Spleen (tissue), 13 donors: ENCODE measurements at places on chromosomes 1 and 21. TPM values are rescaled to one million over a fixed set of nuclear protein-coding genes. Genes with fewer than 3 reads are reported as not detected.

The ARMH1 gene
- total RNA-seq, result 15.7 TPM

The CD101 gene
- 6.0 TPM for total RNA-seq

The HSD11B1 gene
- total RNA-seq, result 7.3 TPM

The PALMD gene
- 7.9 TPM for total RNA-seq

The ADAMTS4 gene
- total RNA-seq, result 1.1 TPM

The NTNG1 gene
- total RNA-seq, result 1.5 TPM

DNA sequence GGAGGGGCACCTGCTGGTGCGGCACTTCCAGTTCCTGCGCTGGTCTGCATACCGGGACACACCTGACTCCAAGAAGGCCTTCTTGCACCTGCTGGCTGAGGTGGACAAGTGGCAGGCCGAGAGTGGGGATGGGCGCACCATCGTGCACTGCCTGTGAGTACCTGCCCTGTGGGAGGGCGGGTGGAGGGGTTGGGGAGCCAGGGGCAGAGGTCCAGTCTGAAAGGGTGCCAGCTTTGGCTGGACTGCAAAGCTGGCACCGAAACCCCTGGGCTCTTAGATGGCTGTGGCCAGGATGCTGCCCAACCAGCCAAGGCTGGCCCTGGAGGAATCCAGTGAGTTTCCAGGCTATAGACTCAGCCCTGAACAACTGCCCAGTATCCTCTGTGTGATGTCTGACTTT is 87.3 kb downstream of the PTPRU start:
- peak; percentile 67 for DNase-seq

DNA sequence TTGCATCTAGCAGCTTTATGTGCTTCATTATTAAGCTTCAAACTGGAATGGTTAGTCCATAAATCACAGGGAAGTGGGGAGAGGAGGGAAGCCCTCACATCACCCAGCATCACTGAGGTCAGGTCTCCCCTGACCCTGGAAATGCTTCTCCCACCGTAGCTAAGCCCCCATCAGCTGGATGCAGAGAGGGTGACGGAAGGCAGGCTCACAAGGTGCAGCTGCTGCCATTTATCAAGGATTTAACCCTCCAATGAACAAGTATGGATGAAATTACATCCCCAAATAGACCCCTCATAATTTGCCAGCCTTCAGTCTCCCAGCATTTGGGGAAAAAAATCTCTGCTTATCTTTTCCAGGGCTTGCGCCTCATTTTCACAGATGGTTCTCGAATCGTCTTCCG is 60.8 kb downstream of the PGM1 start:
- no peak for DNase-seq

DNA sequence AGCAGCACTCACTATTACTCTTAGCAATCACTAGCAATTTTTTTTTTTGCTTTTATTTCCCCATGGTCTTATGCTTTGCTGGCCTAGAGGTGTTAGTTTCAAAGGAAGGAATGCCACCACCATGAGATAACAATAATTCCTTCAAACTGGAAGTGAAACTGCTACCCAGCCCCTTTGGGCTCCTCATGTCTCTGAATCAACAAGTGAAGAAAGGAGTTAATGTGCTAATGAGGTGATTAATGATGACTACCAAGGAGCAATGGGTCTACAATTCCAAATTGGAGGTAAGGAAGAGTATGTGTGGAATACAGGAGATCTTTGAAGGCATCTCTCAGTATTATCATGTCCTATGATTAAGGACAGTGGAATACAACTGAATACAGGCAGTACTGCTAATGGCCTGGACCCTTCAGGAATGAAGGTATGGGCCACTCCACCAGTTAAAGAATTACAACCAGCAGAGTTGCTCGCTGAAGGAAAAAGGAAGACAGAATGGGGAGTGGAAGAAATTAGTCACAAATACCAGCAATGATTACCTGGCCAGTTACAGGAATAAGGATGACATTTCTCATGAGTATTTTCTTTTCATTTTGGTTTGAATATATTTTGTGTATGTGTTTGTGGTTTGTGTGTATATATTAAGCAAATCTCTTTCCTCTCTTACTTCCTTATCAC is 652.9 kb downstream of the ADGRL2 start:
- DNase-seq, result no peak

- DNase-seq, result no peak
Measured at GRCh38 chr1:248730507-248731335, 24.8 kb downstream of the LYPD8 start.

GRCh38 chr1:25360596-25361581 is 22.8 kb downstream of the TMEM50A start:
- DNase-seq, result no peak

DNA sequence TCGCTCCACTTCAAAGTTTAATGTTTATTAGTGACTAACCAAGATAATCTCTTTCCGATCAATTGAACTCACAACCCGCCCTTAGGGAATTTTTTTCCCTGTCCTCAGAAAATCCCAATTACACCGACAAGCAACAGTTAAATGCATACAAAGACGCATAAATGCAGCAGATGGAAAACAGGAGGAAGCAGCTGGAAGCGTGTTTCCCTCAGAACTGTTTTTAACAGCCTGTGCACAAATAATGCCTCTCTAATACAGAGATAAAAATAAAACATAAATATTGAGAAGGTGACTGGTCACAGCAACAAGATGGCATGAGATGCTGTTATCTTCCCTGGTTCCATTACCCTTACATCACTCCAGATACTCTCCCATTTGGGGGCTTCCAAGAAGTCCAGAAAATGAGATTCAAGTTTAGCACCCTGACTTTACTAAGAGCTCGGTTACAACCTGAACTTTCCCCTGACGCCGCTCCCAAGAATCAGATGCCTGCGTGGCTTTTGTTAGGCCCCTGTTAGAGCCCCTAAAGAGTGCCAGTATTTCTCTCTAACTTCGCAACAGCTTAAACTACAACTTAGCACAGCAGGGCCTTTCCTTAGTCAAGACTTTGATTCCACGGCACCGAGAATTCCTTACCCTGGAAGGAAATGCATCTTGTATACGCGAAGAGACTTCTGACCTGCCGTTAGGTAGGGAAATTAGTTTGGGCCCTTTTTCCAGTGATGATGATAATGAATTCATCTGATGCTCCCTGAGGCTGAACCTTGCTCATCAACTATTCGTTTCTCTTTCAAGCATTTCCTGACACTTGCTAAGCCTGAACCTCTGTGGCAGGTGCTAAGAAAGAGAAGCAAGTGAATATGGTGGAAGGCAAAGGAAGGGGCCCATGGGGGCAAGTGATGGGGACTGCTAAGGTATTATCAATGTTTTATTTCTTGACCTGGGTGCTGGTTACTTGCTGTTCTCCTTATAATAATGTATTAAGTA is 137.7 kb upstream of the SMYD2 start:
- DNase-seq, result no peak

- DNase-seq, result no peak
Measured at GRCh38 chr1:97898948-97899347, 21.9 kb downstream of the DPYD start.

DNA sequence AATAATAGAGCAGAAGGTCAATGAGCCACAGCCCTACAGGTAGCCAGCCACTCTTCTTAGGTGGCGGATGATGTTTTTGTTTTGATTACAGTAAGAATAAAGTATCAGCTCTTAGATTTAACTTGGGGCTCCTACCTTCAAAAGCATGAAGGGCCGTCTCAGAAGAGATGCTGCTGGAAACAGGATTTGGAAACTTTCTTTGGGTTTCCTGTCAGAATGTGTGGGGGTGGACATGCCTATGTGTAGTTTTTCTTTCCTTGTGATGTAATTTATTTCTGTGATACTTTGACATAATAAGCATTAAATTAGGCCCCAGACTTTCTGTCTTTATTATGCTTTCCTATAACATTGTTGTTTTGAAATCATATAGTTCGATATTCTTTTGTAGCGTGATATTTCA is 1.5 kb downstream of the RAP1A start:
- no peak for DNase-seq

DNA sequence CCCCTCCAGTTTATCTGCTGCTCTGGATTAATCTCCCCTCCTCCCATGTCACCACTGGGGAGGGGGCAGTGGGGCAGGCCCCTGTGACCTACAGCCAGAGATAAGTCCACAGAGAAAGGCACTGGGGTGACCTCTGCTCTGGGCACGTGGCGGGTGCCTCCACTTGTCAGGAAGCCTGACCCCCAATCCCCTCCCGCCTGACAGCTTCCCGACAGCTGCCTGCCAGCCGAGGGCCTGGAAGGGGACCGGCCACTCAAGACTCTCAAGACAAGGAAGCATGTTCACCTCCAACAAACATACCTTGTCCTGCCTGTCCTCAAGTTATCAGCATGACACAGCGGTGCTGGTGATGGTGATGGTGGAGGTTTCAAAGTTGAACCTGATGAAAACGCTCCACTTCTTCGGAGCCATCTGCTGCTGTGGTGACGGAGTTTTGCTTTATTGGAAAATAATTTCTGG is 3.2 kb upstream of the FAAP20 start:
- DNase-seq, result peak; percentile 69

DNA sequence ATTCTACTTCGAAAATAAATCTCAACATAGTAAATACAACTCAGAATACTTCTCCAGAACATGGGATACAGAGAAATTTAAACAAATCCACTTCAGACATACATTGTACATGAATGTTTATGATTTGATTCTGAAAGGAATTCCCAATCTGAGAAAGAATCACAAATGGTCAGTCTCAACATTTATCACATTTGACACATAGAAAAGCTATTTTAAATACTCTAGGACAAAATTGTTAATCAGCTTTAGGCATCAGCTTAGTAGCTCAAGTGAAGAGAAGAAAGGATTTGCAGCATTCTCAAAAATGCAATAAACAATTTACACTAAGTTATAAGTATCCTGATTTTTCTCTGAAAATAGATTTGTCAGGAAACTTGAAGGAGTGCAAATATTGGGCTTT is 184.8 kb downstream of the PTPRC start:
- DNase-seq, result no peak

DNA sequence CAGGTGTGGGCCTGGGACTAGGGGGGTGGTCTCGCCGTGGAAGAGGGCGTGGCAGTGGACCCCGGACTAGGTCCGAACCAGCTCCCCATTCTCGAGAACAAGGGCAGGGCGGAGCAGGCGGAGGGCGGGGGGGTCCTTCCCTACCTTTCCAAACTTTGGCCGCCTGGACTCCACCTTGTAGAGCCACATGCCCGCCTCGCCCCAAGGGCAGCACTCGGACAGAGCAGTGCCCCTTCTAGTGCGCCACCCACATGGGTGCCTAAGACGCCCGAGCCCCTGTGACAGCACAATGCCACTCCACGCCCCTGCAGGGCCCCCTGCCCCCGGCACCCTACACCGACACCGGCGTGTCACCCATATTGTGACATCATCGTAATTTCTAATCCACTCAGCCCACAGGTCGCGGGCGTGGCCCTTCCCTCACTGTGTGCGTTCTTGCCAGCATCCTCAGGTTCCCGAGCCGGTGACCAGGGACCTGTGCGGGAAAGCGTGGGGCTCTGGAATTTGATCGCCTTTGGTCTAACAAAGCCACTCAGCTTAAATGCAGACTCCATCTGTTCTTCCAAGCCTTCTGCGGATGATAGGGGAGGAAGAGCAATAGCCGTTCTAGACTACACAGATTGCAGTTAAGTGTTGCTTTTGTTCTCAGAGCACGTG is 553 bp upstream of the STMN1 start:
- no peak for DNase-seq
